ENCODE measurements at places on chromosomes 13 and 19.

- no peak for DNase-seq
These were observed 255.2 kb downstream of the ITGBL1 start for GRCh38 chr13:101707659-101708058.

DNA sequence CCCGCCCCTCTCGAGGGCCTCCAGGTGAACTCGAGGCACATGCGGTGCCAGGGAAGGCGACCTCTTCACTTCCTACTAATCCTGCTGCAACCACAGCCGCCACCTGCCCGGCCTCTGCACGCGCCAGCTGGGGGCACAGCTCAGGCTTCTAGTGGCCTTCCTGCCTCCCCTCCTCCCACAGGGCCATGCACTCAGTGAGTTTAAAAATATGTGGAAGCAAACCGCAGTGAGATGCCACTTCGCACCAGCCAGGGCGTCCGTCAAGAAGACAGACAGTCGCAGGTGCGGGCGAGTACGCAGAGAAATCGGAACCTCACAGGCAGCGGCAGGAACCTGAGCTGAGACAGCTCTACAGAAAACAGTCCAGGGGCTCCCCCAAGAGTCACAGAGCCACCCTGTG lies 10.4 kb downstream of the LMNB2 start:
- no peak for DNase-seq

DNA sequence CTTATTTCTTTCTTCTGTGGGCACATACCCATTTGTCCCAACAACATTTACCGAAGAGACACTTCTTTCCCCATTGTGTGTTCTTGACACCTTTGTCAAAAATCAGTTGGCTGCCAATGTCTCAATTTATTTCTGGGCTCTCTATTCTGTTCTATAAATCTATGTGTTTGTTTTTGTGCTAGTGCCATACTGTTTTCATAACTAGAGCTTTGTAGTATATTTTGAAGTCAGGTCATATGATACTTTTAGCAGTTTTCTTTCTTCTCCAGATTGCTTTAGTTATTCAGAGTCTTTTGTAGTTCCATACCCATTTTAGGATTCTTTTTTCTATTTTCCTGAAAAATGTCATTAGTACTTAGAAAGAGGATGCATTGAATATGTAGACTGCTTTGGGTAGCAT lies 1276.3 kb downstream of the SLITRK1 start:
- no peak for DNase-seq

DNA sequence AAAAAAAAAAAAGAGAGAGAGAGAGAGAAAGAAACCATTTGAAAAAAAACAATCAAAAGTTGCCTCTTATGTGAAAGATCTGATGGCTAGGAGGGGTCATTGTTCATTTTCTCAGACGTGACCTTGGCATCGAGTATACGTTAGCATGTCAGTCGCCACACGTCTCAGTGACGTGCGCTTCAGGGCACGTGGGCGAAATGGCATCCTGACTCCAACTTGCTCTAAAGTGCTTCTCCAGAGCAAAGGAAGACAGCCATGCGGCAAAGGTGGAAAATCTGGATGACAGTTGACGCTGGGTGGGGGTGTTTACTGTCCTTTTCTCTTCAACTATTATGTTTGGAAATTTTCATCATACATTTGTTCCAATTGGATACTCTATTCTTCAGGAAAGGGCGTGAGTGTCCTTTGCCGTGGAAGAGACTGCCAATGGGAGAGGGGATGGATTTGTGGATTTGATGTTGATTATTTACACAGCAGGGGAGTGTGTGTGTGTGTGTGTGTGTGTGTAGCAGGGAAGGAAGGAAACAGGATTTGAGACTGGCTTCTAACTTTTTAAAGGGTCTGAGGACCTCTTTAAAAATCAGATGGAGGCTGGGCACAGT lies 25.0 kb downstream of the KLF2 start:
- DNase-seq = no peak

DNA sequence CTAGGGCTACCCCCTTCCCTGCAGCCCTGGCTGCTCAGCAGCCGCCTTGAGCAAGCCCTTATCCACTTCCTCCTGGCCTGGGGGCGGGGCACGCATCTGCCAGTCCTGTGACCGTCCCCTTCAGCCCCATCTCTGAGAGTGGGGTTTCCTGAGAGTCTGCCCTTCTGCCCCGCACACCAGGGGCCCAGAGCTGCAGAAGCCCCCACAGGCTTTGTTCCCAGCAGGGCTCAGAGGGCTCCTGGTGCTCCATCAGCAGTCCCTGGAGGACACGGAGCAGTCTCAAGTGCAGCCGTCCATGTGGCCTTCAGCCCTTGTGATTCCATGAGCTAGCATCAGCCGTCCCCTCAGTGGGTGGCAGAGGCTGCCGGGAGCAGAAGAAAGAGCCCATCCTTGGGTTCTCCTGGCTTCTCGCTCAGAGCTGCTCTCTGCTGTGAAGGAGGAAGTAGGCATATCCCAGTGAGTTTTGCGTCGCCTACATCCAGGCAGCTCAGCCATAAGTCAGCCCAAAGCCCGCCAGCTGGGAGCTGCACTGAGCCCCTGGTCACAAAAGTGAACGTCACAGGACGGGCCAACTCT lies 16.3 kb downstream of the MYO9B start:
- DNase-seq = no peak

DNA sequence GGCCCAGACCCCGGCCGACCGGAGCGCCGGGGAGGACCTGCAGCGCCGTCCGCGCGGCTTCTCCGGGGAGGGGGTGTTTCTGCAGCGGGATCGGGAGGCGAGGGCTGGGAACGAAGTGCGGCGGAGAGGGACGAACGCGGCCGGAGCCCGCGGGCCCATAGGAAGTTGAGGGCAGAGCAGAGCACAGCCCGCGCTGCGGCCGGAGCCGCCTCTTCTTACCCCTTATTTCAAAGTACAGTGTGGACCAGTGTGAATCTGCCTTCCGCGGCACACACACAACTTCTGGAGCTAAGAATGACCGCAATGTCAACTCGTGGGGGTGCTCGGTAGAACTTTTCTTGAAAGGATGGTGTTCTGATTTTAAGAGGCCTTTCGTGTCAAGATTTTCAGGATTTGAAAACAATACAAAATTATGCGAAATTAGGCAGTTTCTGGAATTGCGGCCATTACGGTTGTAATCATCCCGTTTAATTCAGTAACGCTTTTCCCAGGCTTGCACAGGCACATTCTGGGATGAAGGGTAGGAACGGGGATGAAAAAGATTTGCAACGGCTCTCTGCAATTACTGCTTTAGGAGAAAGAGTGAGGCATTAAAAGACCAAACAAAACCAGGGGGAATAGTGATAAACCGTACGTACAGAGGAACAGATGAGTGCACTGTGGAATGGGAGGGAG lies 821 bp downstream of the TDRD3 start:
- DNase-seq = no peak

DNA sequence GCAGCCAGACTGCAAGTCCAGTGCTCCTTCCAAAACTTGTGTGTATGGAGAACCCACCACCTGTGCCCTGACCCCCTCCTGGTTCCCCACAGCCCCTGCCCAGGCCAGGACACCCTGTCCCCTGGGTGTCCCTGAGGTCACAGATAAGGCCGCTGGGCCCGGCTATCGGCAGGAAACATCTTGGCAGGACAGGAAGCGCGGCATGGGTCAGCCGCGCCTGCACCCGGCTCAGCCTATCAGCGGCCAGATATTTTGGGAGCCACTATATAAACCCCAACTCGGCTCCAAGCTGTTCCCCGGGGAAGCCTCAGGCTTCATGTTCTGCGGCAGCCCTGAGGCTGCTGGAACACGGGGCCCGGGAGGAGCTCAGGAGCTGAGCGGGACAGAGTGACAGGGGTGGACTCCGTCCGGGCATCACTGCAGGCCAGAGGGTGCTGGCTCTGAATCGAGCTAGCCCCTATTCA lies 60.8 kb downstream of the AP1M1 start:
- no peak for DNase-seq
